ENCODE measurements at places on chromosomes 6 and 20.

DNA sequence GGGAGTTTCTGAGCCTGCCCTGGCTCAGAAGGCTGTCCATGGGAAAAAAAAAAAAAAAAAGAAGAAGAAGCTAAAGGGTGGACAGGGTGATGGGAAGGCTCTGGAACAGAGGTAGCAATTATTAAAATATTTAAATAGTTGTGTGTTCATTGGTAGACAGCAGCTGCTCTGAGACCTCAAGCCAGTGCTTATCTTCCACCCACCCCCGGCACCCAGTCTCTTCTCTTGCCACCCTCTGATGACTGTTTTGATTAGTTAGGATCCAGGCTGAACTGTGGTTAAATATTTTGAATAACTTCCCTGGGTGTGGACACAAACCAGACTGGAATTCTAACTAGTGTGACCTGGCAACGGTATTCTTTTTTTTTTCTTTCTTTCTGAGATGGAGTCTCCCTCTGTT, 16.9 kb upstream of the SRSF3 start:
- DNase-seq: no peak

DNA sequence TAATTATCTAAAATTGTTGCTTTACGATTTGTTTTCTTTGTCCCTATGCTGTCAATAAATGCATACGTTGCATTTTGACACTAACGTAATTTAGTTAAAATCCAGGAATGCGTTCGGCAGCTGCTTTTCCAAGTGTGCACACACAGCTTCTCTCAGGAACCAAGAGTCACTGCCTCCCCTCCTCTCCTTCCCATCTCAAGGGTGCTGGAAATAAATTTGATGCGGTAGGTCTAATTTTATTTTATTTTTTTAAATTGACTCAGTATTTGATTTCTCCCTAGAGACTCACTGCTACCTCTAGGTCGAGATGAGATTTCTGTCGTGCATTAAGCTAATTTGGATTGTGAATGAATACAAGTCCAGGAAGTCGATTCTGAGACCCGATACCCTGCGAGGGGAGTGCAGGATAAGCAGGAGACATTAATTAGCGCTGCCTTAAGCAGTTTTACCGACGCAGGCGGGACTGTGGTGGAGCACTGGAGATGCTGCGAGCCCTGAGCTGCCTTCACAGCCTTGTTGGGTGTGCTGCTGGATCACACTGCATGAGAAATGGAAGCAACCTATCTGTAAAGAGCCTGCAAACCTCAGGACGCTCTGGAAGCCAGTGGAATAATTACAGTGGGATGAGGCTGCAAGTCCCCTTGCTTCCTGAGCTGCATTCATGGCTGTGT, 381.2 kb downstream of the C6orf118 start:
- no peak for DNase-seq

- DNase-seq: no peak
Measured at GRCh38 chr6:20024316-20024673, 187.1 kb downstream of the ID4 start.

GRCh38 chr6:156832231-156832647, 55.1 kb downstream of the ARID1B start:
- DNase-seq: no peak

GRCh38 chr6:6771964-6772363, 183.4 kb downstream of the LY86 start:
- no peak for DNase-seq

DNA sequence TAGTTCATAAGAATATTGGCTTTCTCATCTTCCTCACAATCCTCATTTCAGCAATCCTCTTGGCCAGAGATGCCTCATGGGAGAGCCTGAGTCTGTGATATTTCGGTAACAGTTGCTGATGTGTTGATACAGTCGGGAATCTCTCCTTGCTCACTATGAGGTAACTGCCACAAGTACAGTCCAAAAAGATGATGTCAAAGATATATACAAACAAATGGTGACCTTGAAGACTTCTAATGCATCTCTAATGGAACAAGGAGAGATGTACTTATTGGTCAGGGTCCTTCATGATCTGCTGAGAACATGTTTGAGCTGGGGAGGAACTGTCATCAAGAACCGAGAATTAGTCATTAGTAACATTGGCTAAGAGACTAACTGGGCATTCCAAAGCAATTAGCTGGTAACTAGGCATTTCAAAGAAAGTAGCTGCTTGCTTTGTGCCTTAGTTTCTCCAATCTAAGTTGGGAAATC, 56.1 kb downstream of the FILIP1 start:
- no peak for DNase-seq

- DNase-seq: no peak
Measured at GRCh38 chr6:34393191-34393965, 909 bp upstream of the NUDT3 start.

DNA sequence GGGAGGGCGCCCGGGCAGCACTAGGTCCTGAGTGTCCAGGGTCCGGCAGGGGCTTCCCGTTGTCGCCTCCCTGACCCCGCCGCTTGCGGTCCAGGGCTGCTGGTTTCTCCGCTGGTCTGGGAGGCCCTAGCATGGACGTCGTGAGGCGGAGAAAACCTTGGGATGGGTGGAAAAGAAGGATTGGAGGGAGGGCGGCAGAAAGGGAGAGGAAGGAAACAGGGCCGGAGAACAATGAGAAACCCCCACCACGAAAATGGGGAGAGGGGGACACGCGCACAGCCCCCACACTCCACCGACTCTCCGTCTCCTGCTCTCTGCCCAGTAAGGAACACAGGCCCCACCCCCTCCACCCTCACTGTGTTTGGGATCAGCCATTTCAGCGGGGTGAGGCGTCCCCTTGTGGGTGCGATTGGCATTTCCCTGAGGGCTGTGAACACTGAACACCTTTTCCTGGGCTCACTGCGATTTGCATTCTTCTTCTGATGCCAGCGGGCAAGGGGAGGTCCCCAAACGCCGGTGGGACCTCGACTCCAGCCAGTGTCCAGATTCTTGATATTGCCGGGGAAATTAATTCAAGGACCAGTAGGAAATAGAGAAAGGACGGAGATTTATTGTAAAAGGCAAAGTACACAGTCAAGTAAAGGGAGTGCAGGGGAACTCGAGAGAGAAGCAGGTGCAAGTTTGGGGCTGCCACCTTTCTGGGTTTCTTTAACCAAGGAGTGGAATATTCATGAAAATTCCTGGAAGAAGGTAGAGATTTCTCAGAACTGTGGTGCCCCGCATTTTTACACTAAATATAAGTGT, 3.3 kb upstream of the RAET1G start:
- DNase-seq: peak; percentile 83

GRCh38 chr6:84805145-84805544, 40.7 kb upstream of the TBX18 start:
- no peak for DNase-seq

DNA sequence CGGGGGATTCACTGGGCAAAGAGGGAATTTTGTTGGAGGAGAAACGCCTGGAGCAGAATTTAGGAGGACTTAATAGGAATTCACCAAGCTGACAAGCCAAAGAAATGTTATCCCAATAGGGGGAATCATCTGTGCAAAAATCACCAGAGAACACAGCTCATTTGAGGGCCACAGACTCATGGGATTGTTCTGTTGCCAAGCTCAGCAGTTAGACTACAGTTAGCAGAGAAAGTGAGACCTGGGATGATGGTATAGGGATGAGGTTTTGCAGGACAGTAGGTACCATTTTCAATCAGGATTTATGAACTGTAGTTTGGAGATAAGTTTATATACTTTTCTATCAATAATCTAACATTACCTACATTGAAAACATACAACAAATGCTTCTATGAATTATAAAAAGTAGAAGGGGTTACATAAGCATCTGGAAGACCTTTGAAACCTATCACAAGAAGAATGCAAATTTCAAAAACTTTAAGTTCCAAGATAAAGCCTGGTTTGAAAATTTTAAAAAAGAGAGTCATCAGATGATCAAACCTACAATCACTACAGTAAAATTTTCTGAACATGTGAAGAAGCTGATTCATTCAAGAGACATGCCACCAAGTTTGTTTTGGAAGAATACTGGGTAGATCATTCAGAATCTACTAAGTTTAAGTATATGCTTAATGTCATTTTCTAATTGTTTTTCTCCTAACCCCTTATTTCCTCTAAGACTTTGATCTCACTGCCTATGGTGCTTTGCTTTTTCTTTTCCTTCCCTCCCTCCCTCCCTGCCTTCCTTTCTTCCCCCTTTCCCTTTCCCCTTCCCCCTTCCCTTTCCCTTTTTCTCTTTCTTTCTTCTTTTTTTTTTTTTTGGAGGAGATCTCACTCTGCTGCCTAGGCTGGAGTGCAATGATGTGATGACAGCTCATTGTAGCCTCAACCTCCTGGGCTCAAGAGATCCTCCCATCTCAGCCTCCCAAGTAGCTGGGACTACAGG, 81.5 kb downstream of the KIF13A start:
- DNase-seq: no peak

GRCh38 chr20:16158976-16159286, 414.3 kb downstream of the KIF16B start:
- DNase-seq: no peak

DNA sequence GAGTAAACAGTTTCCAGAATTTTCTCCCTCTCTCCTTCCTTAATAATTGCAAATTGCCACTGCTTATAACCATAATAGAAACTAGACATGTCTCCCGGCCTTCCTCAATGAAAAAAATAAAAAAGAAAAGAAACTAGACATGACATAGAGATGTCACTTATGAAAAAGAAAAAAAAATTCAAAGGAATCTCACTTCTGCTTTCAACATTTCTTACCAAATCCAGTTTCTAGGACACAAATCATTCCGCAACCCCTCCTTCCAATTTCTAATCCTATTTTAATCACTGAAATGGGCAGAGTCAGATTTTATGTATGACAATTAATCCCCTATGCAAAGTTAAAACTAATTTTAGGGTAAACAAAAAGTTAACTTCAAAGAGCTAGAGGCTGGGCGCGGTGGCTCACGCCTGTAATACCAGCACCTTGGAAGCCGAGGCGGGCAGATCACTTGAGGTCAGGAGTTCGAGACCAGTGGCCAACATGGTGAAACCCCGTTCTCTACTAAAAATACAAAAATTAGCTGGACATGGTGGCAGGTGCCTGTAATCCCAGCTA, 40.1 kb upstream of the EEF1A1 start:
- DNase-seq: no peak

DNA sequence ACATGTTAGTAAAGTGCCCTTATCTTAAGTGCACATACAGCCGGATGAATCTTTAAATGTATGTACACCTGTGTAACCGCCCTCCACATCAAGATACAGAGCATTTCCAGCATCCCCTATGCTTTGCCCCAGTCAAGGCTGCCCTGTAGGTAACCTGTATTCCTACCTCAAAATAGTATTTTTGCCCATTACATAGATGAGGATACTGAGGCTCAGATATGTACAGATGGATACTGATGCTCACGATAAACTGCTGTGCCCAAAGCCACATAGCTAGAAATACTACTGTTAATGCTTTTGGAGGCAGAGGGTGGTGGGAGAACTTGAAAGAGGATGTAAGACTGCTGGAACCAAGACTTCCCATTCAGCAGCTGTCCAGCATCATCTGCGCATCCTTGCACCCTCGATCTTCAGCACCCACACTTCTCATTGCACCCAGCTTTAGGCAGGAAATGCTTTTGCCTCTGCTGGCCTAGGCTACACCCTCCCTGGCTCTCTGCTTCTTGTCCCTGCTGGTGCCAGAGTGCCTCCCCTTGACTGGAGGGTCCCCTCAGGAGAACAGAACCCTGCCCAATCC, 27.0 kb upstream of the ZFAND3 start:
- no peak for DNase-seq

DNA sequence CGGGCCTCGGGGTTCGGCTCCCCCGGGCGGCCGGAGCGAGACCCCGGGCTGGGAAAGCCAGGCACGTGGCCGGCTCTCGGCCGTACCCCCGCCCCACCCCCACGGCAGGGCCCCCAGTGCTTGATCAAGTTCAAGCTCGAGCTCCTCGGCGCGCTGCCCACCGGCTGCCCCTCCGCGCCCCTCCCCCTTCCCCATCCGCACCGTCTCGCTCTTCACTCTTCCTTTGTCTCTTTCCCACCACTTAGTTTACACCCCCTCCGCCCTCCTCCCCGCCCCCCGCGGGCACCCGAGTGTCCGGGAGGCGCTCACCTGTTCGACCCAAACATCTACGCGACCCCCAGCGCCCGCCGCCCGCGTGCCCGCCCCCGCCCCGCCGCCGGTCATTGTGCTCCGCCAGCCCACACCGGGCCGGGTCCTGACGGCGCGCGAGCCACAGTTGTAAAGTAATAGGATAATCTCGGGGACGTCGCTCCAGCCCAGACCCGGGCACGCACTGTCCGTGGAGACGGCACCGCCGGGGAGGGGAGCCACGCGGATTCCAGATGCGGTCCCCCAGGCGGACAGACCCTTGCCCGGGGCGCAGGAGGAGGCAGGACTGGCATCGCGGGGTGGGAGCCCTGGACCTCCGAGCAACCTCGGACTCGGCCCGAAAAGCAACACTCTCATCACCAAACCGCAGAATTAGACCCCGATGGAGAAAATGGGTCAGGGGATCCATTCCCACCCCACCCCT, 100.7 kb downstream of the NOL4L start:
- peak; percentile 20 for DNase-seq

DNA sequence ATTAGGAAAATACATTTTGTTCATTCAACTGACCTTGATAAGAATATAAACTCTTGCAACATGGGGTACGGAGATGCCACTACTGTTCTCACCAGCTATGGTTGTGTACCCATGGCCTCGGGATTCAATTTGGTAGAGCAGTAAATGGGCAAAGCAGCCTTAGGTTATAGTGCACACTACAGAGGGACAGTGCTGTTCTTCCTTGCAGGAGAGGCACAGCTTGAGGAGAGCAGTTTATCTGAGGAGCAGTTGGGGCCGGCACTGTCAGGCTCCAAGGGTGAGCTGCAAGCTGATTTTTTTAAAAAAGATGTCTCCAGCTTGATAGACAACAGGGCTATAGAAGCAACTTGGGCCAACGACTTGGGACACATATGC, 82.4 kb downstream of the SLC35B3 start:
- no peak for DNase-seq

DNA sequence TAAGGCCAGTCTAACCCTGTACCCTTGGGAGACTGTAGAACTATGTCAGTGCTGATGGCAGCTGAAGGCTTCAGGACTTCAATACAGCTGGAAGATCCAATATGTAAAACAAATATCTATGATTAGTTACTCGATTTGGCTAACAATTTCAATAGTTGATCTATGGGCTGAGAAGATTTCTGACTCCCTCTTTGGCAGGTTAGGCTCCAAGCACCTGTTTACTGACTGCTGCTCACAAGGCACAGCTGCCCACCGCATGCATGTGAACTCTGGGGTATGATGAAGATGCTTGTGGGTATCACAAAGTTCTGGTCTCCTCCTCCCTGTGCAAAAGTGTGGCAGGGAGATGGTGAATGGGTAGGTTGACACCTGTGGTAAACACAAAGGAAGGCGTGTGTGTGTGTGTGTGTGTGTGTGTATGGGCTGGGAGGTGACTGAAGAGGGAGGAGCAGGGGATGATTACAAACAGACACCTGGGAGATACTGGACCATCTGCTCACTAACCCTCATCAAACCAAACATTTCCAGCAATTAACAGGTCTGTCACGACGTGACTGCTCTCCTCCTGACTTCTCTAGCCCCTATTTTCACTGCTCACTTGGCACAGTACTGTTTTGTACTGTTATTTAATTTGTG, 18.1 kb downstream of the ELMO2 start:
- DNase-seq: no peak

GRCh38 chr6:84119277-84119676, 85.7 kb downstream of the MRAP2 start:
- DNase-seq: no peak

- DNase-seq: no peak
Measured at GRCh38 chr6:120816794-120817193, 517.5 kb downstream of the TBC1D32 start.

All from stimulated activated CD4-positive, alpha-beta T cell treated with anti-CD3 and anti-CD28 coated beads, Interleukin-4, amount 100 ng/mL, for 48 hours (primary cell).